Hematopoietic multipotent progenitor cell treated with erythropoietin and hydrocortisone succinate and interleukin-3 and kit ligand, for 17 days (in vitro differentiated cells): ENCODE measurements at places on chromosomes 7 and 10.
A peak's percentile ranks its signal among the peaks of the same experiment; 100 is the strongest.

DNA sequence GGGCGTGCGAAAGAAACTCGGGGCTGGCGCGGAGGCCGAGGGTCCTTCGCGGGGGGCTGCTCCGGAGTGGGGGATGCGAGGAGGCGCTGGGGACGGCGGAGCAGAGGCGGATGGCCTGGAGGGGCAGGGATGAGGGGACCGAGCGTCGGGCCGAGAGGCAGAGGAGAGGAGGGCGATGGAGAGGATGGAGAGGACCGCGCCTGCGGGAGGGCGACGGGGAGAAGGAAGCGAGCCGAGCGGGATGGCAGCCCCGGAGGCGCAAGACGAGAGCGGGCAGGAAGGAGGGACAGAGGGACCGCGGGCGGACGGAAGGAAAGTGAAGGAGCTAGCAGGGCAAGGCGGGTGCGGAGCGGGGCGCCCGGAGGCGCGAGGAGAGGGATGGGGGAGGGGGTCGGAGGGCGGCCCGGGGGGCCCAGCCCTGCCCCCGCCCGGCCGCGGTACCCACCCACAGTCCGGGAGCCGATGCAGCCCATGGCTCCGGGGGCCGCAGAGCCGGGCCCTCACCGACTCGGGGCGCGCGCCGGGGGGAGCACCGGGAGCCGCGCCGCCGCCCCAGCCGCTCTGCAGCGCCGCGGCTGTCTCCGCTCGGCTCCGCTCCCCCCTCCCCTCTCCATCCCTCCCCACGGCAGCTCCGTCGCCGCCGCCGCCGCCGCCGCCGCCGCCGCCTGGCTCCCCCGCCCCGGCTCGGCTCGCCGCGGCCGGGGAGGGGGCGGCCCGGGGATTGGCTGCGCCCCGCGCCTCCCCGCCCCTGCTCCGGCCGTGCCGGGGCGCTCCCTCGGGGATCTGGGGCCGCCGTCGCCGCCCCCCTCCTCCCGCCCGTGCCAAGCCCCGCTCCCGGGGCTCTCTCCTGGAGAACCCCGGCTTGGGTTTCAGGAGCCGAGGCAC lies at the start of gene FAM131B:
Gene FAM131B, minus strand, starts transcription at position 583 of the 885 bp plus-strand sequence. Its CDS starts 110 bp downstream, at position 473.
- DNase-seq: no peak

GRCh38 chr7:1087952-1088920 lies at the start of gene GPER1:
Gene GPER1, plus strand, starts transcription at chr7:1088113. Its CDS starts 3,616 bp downstream, at chr7:1091729.
- no peak for DNase-seq

- DNase-seq: no peak
Observed at GRCh38 chr10:89029181-89029580, 38.6 kb downstream of the FAS start.

- no peak for DNase-seq
Observed at GRCh38 chr7:72190919-72191318, 221.2 kb downstream of the CALN1 start.

GRCh38 chr7:127162366-127162765 lies 90.4 kb downstream of the GRM8 start:
- DNase-seq: no peak

- DNase-seq: no peak
Observed at GRCh38 chr7:85583131-85583953, 396.5 kb upstream of the SEMA3D start.

DNA sequence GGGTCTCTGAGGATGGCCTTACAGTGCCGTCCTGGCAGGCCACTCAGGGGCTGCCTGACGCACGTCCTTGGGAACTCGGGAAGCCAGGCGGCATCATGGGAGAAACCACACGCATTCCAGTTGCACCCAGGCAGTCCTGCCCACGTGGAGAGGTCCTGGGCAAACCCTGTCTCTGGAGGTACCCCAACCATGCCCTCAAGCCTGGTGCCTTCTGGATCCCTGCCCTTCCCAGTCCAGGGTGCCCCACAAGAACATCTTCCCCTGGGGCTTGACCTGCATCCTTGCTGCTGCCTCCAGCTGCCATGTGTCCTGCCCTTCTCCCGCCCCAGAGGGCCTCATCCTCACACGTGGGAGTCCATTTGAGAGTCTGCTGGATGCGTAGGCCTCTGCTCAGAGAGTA lies 200.3 kb upstream of the PPP2R2D start:
- no peak for DNase-seq

- no peak for DNase-seq
Observed at GRCh38 chr10:51596695-51597094, 102.7 kb downstream of the CSTF2T start.

DNA sequence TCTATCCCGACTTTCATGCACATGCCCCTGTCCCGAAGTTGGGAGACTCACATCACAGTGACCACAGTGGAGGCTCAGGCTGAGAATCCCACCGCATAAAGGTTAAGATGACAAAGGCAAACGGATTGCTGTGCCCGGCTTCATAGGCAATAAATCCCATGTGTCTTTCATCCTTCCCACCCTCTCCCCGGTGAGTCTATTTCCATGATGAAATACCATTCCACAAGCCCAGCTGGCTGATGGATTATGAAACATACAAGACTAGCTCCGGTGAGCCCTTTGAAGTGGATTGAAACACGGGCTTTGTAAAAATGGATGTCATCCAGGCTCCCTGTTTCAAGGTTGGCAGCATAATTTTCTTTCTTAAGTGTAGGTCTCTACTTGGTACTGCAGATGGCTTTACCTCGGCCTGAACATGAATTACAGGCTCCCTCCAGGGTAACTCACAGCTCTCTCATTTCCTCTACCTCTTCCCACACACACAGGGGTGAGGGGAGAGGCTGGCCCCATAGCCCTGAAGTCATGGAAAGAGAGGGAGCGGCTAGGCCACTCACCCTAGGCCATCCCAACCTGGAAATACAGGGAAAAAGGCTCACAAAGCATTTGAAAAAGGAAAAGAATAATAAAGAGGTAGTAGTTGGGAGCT lies 92.0 kb upstream of the CALN1 start:
- DNase-seq: no peak

DNA sequence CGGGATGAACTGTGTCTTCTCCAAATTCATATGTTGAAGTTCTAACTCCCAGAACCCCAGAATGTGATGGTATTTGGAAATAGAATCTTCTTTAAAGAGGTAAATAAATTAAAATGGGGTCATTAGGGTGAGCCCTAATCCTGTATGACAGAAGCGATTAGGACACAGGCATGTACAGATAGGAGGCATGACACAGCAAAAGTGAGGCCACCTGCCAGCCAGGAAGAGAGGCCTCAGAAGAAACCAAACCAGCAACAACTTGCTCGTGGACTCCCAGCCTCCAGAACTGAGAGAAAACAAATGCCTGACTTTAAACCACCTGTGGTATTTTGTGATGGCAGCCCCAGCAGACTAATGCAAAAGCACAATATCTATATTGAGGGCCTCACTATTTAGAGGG lies 214.3 kb downstream of the NEBL start:
- no peak for DNase-seq

DNA sequence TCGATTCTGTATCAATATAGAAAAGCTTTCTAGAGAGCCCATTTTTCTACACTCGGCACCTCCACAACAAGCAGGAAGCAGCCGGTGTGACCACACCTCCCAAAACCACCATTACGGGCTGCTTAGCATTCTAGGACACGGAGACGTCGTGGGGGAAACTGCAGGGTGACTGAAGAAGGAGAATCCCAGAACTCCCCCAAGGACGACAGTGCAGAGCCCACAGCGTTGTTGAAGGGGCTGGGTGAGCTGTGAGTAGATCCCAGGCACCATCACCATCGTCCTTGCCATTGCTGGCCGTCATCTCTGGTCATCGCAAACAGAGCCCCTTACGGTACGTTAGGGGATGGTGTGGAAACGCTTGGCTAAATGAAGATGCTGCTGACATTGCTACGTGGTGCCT lies 351.8 kb downstream of the PTPRN2 start:
- DNase-seq: no peak

DNA sequence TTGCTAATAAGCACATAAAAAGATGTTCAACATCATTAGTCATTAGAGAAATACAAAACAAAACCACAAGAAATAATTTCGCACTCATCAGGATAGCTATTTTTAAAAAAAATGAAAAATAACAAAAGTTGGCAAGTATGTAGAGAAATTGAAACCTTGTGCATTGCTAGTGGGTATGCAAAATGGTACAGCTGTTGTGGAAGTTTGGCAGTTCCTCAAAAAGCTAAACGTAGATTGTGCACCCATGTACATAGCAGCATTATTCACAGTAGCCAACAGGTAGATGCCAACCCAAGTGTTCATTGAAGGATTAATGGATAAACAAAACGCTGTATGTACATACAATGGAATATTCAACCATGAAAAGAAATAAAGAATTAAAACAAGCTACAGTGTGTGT lies 35.3 kb upstream of the STARD3NL start:
- no peak for DNase-seq

DNA sequence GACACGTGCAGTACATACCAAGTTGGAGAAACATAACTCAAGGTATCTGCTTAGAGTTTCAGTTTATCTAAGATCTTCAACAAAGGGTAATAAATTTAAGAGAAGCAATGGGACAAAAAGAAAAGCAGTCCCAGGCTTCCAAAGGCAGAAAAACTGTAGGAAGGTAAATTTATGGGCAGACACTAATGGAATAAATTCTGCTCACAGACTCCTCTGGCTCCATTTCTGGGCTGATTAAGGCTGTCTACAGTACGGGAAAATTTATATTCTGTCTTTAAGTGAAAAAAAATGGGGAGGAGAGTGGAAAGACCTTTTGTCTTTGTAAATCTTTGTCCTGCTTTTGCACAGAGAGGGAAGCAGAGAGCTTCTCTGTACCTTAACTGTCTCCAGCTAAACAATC lies 587.5 kb upstream of the IGFBP3 start:
- no peak for DNase-seq

GRCh38 chr7:86257894-86258293 lies 385.8 kb upstream of the GRM3 start:
- DNase-seq: no peak

- DNase-seq: no peak
Observed at GRCh38 chr10:85620807-85621206, 745.8 kb downstream of the GRID1 start.

GRCh38 chr7:134434701-134435100 lies 24.2 kb downstream of the AKR1B1 start:
- no peak for DNase-seq

DNA sequence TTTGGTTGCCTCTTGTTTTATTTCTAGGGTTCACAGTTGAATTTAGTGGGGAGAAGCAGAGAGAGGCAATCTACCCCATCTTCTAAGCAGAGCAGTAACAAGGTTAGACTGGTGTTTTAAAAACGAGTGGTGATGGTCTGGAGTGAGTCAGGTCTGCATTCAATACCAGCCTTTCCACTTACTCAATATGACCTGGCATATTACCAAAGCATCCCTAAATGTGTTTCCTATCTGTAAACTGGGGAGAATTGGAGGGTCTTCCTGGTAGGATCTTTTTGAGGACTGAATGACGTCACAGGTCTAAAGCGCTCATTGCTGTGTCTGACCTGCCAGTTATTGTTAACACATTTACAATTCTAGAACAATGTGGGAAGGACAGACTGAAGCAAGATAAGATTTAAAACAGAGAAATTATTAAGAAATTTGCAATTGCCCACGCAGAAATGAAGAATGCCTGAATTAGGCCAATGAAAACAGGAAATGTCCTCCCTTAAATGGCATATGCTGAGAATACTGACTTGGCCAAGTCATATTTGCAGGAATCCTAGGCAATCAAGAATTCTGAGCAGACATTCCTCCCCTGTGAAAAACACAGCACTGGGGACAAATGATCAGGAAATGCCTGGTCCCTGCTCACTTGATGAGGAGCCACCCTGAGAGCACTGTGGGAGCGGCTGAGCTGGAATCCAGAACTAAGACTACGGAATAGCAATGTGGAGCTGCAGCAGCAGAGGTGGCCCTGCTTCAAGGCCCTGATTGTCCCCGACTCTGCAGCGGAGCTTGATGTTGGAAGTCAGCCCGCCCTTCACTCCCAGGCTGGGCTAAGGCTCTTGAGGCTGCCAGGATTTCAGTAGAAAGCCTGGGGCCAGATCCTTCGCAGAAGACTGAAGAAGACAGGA lies 184.5 kb upstream of the CXCL12 start:
- no peak for DNase-seq

GRCh38 chr7:28126410-28127041 lies 54.1 kb downstream of the JAZF1 start:
- peak; percentile 40 for DNase-seq

DNA sequence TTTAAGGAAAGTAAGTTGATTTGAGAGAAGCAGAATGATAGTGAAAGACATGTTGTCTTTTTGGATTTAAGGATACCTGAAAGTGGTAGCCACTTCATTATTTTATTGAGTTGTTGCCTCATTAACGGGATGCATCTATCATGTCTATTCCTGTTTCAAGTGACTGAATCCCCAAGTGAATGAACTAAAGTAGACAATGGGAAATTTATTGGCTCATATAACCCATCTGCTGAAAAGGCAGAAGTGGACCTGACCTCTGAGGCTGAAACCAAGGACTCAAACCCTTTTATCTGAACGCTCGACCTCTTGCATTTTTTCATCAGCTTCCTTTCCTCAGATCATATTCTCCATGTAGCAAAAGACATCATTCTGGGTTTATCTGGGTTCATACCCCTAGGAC lies 465.6 kb upstream of the LRRN3 start:
- DNase-seq: no peak

- no peak for DNase-seq
Observed at GRCh38 chr7:99380823-99381663, 6.5 kb downstream of the ARPC1B start.

DNA sequence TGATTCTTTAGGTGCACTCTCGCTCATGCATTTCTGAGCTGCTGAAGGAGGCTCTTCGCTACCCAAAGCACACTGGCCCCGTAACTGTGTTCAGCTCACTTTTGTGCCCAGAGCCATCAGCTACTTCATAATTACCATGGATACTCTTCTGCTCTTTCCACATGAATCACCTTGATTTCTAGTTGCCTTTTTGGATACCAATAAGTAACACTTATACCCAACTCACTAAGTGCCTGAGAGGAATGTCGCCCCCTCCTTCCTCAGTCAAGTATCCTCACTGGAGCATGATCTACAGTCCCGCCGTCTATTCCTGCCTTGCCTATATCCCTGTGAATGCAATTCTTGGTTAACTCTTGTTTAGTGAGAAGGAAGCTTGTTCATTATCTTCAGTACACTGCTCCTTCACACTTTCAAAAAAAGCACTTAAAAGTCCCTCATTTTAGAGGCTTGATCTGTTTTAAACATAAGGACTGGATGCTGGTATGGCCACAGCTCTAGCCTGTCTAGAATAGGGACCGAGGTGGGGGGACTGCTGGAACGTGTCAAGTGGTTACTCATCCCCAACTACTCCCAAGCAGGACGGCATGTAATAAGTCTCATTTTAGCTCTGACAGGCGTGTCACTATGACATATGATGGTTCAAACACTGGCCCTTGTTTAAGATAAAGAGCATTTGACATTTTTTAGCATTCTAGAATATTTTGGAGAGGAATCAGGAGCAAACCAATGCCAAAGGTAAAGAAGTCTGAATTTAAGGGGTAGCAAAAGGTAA lies 23.7 kb downstream of the SVIL start:
- DNase-seq: no peak

DNA sequence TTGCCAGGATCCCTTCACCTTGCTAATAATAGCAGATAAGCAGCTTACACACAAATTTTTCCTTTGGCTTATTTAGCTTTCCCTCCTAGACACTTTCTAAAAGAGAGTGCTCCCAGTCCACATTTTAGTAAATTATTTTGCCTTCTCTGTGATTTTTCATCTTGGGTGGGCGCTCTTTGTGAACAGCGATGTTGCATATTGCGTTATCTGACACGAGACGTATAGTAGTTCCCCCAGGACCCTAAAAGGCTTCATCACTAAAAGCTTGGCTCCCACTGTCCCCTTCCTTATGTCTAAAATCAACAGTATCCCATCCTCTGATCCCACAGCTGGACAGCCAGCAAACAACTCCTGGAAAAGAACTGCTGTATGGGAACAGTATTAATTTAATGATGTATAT lies 232.9 kb downstream of the DYNC1I1 start:
- no peak for DNase-seq
